Ovary (tissue), 10 donors: ENCODE measurements at places on chromosomes 7 and 10.

DNA sequence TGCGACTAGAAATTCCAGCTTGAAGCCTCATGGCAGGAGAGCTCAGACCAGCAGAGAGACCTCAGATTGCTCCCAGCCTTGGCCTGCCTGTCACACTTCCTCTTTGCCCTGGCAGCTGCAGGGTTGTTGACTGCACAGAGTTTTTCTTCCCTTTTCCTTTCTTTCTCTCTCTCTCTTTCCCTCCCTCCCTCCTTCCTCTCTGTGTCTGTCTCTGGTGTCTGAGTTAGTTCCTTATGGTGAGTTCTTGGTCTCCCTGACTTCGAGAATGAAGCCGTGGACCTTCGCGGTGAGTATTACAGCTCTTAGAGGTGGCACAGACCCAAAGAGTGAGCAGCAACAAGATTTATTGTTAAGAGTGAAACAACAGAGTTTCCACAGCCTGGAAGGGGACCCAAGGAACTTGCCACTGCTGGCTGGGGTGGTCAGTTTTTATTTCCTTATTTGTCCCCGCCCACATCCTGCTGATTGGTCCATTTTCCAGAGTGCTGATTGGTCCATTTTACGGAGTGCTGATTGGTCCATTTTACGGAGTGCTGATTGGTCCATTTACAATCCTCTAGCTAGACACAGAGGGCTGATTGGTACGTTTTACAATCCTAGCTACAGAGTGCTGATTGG is 266.3 kb downstream of the RPS24 start:
- no peak for DNase-seq

DNA sequence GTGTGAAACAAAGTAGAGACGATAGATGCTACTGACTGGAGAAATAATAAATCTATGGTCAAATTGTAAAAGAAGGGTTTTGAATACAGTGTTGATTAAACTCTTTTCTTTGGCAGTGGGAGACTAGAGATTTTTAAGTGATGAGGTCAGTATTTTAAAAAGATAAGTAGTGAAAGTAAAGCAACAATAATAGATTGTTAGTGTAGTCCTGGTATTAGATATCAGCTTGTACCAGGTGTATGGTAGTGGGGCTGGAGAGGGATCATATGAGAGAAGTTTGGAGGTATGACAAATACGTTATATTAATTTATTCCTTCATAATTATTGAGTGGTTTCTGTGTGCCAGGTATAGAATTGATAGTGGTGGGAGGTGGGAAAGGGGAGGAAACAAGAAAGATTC is 25.2 kb downstream of the PHTF2 start:
- no peak for DNase-seq

- DNase-seq, result peak; percentile 39
Observed at GRCh38 chr7:106757846-106758245, 96.9 kb upstream of the CCDC71L start.

DNA sequence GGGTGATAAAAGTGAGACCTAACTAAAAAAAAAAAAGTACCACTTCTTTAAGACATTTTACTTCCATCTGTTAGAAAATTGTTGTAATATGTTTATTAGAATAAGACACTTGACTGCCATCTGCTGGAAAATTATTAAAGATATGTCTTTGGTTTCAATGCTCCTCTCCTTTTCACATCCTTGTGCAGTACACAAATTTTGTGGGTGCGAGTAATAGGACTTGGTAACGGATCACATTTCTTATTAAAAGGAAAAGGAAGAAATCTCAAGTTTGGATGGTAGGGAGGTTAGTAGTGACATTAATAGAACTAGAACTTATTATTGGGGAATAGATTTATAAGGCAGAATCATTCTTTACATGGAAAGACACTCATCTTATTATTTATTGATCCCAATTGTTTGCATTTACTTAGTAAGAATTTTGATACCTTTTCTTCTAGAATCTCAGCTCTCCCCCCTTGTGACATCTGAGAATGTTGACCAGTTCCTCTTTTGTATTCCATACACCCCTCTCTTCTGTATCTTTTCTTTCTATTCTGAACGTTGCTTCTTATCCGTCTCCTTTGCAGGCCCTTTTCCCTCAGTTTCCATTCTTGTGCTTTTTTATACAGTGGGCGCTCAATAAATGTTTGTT is 43.0 kb upstream of the RPA3 start:
- no peak for DNase-seq

DNA sequence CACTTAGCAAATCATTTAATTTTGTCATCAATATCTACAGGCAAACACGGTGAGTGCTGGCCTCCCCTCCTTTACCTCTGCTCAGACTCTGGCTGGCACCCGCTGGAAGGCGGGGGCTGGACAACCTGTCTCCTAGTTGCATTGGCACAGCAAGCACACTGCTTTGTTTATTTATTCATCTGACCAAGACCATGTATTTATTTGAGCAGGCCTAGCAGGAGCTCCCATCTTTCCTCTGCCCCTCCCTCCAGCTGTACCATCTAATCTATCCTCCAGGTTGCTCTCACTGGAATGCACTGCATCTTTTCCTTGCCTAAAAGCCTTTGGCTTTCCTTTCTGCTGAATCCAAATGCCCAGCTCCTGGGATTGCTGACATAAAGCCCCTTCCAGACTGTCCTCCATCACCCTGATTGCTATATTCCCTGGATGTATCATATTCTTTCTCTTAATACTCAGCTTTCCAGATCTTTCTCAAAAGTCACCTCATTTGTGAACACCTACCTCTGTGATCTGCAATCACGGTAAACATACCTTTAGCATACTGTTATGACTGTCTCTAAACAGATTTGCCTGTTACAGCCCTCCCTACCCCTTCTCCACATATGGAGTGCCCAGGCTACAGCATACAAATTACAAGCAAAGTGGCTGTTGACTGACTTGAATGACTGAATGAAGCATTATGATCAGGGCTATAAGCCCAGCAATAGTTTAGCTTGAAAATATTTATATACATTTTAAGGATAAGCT is 9.6 kb downstream of the ELMO1 start:
- DNase-seq, result no peak

GRCh38 chr7:13904007-13904406 is 85.5 kb downstream of the ETV1 start:
- DNase-seq, result no peak

GRCh38 chr10:121774404-121774803 is 153.4 kb downstream of the ATE1 start:
- no peak for DNase-seq

DNA sequence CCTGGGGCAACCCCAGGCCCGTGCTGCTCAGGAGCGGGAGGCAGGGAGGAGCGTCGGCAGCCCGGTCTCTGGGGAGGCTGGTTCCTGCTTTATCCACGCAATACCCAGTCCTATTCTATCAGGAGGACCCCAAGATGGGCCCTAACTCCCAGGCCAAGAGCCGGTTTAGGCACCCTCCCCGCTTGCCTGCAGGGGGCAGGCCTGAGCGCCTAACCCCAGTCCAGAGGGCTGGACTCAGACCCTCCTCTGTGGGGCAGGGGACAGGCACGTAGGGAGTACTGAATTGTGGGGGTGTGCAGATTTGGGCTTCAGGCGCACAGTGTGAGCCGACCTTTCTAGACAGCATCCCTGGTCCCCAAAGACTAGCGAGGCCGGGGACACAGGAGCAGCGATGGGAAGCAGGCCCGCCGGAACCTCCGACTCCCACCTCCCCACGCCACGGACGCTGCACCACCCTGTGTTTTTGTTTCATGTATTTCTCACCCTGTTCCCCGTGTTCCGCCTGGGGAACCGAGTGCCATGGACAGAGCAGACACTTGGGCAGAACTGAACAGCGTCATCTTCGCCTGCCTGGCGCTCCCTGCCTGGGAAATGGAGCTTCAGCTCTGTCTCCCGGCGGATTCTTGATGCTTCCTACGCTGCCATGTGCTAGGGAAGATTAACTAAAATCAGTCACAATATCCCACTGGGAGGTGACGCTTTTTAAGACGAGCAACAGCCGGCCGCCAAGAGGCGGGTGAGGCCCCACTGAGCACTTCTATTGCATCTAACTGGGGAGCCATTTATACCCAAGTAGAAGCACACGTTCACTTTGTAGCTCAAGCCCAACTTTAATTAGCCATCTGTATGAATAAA is 5.3 kb downstream of the NUDT1 start:
- DNase-seq, result no peak

DNA sequence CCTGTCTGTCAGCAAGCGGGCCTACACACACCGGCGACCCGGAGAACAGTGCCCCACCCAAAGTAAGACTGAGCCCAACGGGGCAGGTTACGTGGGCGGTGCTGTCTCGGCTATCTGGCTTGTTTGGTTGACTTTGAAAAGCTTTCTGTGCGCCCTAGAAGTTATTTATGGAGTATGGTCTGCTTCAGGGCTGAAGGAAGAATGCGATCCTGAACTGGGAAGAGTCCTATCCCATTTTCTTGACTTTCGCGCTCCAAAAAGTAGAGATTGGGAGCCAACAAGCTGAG is 1.5 kb downstream of the INA start:
- no peak for DNase-seq

DNA sequence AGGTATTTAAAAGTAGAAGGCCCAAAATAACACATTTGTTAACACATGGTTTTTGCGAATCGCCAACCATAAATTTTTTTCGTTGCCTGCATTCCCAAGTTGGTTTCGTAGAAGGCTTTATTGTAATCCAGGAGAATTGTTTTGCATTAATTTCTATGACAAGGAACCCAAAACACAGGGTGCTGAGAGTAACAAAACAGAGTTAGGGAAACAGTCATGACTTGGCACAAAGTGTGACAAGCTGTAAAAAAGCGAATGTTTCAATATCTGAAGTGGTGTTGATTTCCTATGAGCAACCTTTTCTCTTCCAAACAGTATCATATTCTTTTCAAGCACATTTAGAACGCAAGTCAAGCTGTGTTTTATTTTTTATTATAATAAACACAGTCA is 63.6 kb downstream of the C10orf67 start:
- DNase-seq, result no peak

- no peak for DNase-seq
Observed at GRCh38 chr7:99010281-99010680, 131.9 kb downstream of the TRRAP start.

- DNase-seq, result no peak
Observed at GRCh38 chr7:154684666-154685563, 318.0 kb downstream of the PAXIP1 start.

DNA sequence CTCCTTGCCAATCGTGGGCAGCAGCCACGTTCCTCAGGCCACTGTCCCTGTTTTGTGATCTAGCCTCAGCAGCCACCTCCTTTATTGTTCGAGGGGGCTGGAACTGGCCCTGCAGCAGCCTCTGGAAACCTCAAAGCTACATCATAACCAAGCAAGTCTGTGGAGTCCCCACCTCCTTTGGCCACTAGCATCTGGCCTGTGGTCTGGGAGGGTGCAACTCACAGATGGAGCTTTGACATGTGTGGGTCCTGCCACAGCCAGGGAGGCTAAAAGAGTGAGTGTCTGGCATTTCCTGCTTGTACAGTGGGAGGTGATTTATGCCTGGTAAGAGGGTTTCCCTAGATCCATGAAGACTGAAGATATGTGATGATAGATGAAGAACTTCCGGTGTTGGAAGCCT is 32.3 kb upstream of the NUB1 start:
- no peak for DNase-seq

DNA sequence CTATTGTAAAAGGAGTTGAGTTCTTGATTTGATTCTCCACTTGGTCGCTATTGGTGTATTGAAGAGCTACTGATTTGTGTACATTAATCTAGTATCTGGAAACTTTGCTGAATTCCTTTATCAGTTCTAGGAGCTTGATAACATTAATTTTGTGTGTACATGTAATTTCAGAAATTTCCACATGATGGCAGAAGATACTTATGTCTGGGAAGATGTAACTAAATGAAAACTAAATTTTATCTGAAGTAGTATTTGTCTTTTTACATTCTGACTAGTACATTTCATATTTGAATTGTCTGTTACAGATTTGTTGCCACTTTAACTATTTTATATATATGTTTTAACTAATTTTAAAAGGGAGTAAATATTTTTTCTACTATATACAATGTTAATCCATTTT is 27.6 kb downstream of the SDHAF3 start:
- DNase-seq, result no peak

- DNase-seq, result no peak
Observed at GRCh38 chr10:90862908-90863514, 5.2 kb upstream of the HTR7 start.

- DNase-seq, result no peak
Observed at GRCh38 chr10:123270806-123271205, 116.6 kb downstream of the BUB3 start.

- DNase-seq, result no peak
Observed at GRCh38 chr7:130114374-130114773, 44.0 kb downstream of the KLHDC10 start.

DNA sequence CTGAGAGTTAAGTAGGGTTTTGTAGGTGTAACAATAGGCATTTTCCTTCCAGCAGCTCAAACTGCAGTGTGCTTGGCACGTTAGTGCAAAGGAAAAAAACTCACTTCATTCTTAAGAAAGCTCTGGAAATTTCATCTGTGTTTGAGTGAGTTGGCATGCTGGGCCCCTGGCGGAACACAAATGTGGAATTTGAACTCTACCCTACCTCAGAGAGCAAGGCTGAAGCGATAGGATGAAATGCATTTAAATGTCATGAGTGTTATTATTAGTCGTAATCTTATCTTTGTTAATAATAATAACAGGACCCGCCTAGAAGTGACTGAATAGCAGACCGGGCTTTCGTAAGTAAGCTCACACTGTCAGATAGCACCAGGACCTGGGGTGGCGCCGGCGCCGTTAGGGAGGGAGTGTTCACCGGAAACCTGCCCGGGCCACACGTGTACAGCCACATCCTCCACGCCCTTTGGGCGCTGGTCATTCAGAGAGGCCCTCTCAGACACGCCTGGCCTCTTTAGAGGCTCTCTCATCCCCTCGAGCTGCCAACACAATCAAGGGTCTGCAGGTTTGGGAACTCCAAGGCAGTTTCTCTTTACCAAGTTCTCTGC is 63.5 kb downstream of the GRK5 start:
- DNase-seq, result peak; percentile 73

DNA sequence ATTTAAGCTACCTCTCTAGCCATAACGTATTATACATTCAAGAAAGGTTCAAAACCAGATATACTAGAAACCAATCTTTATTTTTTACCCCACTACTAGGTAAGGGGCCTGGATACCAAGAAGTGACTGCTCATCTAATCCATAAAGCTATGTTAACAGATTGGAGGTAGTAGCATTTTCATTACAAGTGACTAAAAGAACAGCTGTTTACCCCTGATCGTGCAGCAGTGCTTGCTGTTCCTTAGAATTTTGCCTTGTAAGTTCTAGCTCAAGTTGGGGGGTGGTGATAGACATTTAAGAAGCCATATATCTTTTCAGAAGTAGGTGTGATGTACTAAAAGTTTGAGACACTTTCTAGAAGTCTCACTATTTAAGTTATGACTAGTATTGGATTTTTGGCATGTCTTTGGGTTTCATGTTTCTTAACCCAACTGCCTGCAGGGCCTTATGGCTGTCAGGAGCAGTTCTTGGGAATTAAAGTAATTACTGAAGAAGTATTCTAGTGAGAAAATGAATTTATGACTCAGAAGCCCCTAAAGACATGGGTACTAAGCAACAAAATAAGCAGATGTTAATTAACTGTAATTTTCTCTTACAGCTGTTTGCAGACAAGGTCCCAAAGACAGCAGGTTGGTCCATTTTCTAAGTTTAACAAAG is 2.3 kb downstream of the PPIA start:
- DNase-seq, result no peak

DNA sequence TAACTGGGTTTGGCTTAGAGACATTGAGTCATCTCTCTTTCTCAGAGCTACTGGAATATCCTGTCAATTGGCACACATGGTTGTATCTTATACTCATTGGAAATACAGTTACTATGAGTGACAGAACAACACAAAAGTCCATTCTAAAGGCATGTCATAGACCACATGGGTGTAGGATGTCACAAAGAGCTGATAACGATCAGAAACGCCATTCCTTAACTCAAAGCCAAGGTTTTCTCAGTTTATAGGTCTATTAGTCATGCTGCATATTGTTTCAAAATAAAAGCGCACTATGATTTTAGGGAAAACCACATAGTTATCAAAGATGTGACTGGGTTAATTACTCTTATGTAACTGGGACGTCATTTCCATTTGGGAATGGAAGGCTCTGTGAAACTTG is 147.2 kb upstream of the FAM171A1 start:
- DNase-seq, result no peak
